Kasumi-1 (cell line): ENCODE measurements at places on chromosomes 2 and 18.

GRCh38 chr2:241768251-241768711 lies 8.3 kb upstream of the GAL3ST2 start:
- no peak for DNase-seq

- DNase-seq: no peak
Observed at GRCh38 chr2:197869501-197870111, 65.2 kb downstream of the PLCL1 start.

DNA sequence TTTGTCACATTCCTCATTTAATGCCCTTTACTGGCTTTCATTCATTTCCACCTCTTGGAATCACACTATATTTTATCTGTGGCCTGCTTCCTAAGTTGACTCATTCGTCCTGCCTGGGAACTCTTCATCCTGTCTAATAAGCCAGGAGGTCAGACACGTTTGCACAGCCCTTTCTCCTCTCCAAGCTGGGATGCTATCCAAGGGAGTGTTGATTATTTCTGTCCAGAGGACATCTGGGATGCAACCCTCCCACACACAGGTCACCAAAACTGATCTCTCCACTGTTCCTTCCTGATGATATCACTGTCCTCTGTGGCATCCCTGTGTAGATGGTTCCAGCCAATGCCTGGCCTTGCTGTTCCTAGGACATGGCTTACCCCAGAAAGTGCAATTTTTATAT lies 79.8 kb upstream of the NOSTRIN start:
- no peak for DNase-seq

GRCh38 chr2:16325016-16325975 lies 340.3 kb downstream of the CYRIA start:
- no peak for DNase-seq

DNA sequence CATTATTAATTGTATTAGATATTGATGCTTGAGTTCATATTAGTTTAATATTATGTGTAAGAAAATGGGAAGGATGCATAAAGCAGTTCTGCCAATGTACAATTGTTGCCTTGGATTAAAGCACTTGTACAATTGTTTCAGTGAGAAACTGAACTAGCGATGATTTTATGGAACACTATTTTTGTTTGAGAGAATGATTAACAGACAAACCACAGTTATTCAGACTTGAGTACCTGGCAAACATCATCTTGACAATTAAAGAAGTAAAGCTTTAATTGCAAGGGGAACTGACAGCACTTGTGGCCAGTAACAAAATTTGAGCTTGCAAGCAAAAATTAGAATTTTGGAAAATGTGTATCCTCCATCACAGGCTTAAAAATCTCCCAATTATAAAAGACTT lies 214.3 kb downstream of the RIT2 start:
- no peak for DNase-seq

GRCh38 chr18:63141778-63142176 lies 177.8 kb downstream of the BCL2 start:
- peak; percentile 15 for DNase-seq

- peak; percentile 20 for DNase-seq
Observed at GRCh38 chr18:12076424-12077140, 17.1 kb upstream of the ANKRD62 start.
